ENCODE measurements at places on chromosomes 4 and X.

- DNase-seq, result no peak
Measured at GRCh38 chr4:185263419-185263818, 54.0 kb downstream of the SNX25 start.

- no peak for DNase-seq
Measured at GRCh38 chrX:15860921-15861320, 6.3 kb upstream of the AP1S2 start.

GRCh38 chr4:76997077-76997476 lies 47.5 kb downstream of the SEPTIN11 start:
- no peak for DNase-seq

DNA sequence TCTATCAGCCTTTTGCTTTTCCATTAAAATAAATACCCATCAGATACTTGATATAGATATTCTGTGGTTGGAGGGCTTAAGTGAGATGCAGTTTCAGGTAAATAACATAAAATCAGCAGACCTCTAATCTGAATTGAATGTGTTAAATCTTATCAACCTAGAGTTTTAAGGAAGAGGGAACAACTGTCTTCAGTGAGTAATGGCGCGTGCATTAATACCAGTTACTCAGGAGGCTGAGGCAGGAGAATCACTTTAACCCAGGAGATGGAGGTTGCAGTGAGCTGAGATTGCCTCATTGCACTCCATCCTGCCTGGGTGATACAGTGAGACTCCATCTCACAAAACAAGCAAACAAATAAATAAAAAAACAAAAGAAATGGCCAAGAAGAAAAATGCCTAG lies 54.3 kb downstream of the FAT4 start:
- no peak for DNase-seq

DNA sequence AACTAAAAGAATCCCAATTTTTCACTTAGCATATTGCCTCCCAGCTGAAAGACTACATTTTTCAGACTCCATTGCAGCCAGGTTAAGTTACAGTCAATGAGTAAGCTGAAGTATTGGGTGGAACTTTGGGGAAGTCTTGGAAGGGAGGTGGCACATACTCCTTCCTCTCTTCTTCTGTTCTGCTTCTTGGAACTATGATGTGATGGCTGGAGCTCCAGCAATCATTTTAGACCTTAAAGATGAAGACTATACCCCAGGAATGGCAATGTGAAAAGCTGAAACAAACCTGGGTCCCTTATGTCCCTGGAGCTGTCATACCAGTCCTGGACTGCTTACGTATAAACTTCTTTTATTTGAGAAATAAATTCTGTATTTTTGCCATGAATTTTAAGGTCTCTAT lies 30.8 kb downstream of the SAT1 start:
- DNase-seq, result no peak
